ENCODE measurements at places on chromosomes 7 and 10. TPM values are rescaled to one million over a fixed set of nuclear protein-coding genes. Genes with fewer than 3 reads are reported as not detected.

DNA sequence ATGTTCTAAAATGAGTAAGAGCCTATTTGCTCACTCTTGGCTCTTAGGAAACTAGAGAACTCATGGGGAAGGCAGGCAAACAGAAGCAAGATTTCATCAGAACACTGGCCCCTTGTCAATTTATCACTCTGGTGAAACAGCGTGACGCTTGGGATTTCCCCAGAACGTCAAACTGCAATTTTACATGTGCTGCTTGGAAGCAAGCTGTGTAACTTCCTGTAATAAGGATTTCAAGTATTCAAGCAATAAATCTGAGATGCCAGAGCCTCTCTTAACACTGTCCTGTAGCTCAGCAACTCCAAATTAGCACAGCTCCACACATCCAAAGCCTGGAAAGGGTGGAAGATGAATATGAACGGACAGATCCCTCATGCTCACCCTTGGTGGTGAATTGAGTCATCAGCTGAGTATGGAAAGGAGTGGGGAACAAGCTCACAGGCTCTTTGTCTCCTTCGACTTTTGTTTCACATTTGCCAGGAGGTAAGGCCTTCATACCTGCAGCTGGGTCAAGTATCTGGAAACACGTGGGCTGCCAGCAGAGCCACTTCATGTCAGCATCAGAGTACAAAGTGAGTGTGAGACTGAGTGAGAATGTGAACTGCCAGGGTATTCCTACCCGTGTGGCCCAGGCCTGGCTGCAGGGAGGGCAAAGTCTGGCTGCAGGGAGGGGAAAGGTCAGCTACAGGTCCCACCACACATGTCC is 140.4 kb upstream of the NAMPT start:
- DNase-seq: peak; percentile 79

- no peak for DNase-seq
These were observed 25.9 kb downstream of the TBXAS1 start for GRCh38 chr7:139854803-139855497.

- DNase-seq: no peak
These were observed 244.8 kb upstream of the NFE2L3 start for GRCh38 chr7:25907214-25907613.

DNA sequence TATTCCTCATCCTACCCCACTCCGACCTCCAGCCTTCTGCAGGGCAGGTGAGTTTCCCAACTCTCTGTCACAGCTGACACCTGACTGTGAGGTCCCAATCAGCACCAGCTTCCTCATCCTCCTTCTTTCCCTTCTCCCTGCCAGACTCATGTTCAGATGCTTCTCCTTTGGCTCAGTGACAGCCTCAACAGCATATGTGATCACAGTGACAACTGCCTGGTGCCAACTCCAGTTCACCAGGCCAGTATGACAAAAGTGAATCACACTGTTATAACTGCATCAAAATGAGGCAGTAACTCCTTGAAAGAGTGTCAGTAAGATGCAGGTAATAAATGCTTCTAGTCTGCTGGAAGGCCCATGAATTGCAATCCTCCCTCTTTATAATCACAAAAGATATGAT is 46.8 kb upstream of the NFE2L3 start:
- no peak for DNase-seq

GRCh38 chr7:147539685-147540084 is 1050.9 kb upstream of the C7orf33 start:
- no peak for DNase-seq

DNA sequence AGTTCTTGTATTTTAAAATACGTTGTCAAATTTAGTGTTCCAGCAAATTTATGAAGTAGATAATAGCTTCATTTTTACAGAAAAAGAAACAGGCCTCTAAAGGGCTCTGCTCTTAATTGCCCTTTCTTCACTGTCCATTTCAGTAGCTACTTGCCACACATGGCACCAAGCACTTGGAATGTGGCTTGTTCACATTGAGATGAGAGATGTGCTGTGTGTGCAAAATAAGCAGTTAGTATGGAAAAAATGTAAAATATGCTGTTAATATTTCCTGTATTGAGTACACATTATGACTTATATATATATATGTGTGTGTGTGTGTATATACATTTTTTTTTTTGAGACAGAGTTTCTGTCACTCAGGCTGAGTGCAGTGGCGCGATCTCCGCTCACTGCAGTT is 19.5 kb downstream of the RBM33 start:
- DNase-seq: no peak

DNA sequence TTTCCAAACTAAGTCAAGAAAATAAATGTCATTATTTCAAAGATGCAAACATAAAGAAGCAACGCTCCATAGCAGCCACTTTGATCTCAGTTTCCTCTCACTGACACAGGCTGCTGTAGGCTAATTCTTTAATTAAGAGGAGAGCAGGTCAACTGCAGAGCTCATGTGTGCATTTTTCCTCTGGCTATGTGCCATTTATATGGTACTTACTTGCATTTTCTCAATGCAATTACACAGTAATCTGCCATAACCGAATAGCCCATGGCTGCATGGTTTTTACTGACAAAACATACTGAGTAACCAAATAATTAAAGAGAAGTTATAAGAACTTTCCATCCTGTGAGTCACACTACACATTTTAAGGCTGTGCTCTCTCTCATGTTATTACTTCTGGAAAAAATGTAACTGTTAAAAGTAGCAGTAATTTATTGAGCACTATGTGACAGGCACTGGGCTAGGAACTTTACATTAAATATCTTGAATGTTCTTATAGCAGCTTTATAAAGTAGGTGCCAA is 122.0 kb downstream of the ELAPOR2 start:
- DNase-seq: no peak

- DNase-seq: no peak
These were observed 71.2 kb downstream of the AOAH start for GRCh38 chr7:36653008-36653662.

GRCh38 chr7:69602522-69602921 is 4.2 kb downstream of the AUTS2 start:
- DNase-seq: no peak

- DNase-seq: no peak
These were observed 347.3 kb upstream of the NPVF start for GRCh38 chr7:25575634-25576033.

The OPN4 gene
- not detected for total RNA-seq

The CAPZA2 gene
- 209 TPM for total RNA-seq

The EPHA1 gene
- 21.6 TPM for total RNA-seq

The LDB3 gene
- total RNA-seq: not detected
